ENCODE measurements at places on chromosomes 12 and 14.

DNA sequence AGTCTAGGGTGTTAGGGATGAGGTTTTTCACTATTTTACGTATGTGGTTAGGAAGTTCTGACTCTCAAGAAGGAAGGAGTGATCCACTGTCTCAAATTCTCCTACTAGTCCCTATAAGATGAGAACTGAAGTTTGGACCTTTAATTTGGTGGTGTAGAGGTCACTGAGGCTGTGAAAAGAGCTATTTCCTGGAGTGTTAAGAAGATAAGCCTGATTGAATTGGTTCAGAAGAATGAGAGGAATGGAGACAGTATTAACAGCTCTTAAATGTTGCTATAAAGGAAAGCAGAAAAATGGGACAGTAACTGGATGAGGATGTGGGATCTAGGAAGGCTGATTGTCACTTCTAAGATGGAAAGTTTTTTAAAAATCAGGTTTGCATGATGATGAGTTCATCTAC is 57.6 kb downstream of the CNTN1 start:
- no peak for DNase-seq

DNA sequence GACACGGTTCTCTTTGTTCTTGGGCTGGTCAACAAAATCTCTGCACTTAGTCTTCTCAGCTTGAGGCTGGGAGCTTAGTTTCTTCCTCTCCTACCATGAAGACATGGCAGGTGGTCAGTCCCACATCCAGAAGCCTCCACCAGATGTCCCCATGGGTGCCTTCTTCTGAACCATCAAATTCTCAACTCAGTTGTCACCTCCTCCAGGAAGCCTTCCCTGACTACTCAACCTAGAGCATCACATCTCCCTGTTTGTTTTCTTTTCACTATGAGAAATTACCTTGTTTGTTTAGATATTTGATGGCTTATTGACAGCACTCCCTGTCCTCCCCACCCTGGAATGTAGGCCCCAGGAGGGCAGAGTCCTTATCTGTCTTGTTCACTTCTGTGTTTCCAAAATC is 84.4 kb downstream of the TBX5 start:
- no peak for DNase-seq

- DNase-seq = no peak
These were observed 24.4 kb upstream of the RBM19 start for GRCh38 chr12:113990250-113991223.

DNA sequence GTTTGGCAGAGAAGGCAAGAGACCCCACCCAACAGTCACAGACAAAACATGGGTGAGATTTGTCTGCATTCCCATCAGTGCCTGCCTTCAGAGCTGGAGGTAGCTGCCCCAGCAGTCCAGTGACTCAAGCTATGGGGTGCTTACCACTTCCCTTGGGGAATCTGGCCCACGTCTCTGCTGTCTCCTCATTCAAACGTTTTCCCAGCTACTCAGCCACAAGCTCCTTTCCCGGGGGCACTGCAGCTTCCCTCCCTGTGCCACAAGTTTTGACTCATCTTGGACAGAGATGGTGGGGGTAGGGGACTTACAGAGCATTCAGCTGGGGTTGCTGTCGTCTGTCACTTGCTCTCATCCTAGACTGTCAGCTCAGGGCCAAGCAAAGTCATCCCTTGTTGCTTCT is 66.6 kb downstream of the FBXL14 start:
- no peak for DNase-seq

DNA sequence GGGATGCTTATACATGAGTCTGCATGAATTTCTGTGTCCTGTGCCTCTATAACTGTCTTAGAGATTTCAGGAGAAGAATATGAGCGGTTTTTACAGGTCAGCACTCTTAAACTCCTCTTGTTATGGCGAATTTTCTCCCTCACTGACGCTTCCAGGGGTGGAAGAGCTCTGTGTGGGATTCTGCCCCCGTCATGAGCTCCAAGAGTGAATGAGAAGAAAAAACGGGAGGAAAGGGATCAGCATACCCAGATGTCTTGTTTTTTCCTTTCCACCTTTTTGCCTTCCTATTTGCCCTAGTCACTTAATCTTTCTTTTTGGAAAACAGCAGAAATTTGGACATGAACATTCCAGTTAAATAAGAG is 651 bp downstream of the PFKM start:
- DNase-seq = no peak

GRCh38 chr14:90844321-90844720 is 28.1 kb upstream of the TTC7B start:
- no peak for DNase-seq

GRCh38 chr14:21852061-21852664 is 178.5 kb upstream of the OR4E1 start:
- DNase-seq = no peak

- DNase-seq = no peak
These were observed 4.9 kb downstream of the DDX54 start for GRCh38 chr12:113180333-113180732.

DNA sequence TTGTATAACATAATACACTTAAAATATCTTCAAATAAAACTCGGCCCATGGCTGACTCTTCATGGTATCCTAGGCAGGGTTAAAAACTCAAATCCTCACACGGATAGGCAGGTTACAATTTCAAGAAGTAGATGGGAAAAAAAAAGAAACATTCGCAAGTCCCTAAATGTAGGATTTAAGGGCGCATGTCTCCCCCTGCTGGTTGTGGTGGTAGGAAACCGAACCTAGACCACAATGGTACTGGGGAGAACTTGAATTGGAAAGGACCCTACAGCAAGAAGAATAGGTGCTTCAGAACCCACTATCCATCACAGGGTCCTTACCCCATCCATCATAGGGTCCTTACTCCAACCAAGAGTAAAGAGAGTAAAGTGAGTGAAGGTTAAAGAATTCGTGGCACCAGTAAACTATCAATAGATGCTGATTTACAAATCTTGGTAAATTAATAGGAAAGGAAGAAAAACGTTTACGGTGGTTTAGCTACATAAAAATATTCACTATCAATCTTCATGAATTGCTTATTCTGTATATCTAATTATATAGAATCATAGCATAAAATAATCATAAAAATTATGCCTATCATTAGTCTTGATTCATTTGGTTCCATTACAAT is 3.3 kb upstream of the CIPC start:
- peak; percentile 82 for DNase-seq

GRCh38 chr14:67710209-67710608 is 8.5 kb downstream of the RDH12 start:
- no peak for DNase-seq
